ENCODE measurements at places on chromosomes 1 and 21.

DNA sequence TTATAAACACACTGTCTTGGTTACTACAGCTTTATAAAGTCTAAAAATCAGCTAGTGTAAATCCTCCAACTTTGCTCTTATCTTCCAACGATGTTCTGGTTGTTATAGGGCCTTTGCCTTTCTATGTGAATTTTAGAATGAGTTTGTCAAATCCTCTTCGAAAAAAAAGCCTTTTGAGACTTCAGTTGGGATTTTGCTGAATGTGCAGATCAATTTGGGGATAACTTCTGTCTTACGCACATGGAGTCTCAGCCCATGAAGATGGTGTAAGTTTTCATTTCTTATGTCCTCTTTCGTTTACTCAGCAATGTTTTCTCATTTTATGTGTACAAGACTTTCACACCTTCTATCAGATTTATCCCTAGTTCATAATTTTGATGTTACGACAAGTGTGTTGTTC, 64.8 kb upstream of the ADARB1 start:
- DNase-seq, result no peak

- DNase-seq, result no peak
These were observed 318.3 kb downstream of the MATN1 start for GRCh38 chr1:30405081-30405480.

- DNase-seq, result no peak
These were observed 2.9 kb downstream of the NECTIN4 start for GRCh38 chr1:161086457-161086856.

DNA sequence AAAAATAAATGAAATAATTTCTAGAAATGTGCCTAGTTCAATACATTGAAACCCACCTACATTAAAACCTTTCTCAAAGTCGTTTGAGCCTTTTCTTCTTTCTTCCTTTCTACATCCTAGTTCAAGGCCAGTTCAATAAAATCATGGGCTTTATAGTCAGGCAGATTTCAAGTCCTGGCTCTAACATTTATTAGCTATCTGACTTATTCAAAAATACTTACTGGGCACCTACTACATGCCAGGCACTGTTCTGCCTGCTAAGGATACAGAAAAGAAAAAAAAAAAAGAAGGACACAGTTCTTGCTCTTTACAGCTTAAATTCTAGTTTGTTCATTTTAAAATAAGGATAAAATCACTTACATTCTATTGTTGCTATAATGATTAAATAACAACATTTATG, 134.2 kb upstream of the FGGY start:
- no peak for DNase-seq

DNA sequence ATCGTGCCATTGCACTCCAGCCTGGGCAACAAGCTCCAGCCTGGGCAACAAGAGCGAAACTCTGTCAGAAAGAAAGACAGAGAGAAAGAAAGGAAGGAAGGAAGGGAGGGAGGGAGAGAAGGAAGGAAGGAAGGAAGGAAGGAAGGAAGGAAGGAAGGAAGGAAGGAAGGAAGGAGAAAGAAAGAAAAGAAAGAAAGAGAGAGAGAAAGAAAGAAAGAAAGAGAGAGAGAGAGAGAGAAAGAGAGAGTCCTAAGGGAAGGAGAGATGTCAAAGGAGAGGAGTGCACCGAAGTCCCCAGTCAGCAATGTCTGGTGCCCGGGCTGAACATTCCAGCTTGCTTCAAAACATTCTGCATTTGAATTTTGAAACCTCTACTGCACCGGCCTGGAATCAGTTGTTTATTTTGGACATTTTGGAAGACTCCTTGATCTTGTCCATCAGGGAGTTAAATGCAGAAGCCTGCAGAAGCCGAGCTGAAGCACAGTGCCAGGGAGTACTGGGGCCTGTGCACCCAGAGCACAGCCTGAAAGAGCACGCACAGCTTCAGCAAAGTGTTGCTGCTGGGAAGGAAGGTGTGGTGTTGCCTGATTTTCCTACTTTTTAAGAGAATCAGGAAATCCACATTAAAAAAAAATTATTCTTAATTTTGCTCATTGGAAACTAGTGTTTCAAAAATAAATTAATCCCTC, 3.7 kb upstream of the IGSF3 start:
- no peak for DNase-seq

DNA sequence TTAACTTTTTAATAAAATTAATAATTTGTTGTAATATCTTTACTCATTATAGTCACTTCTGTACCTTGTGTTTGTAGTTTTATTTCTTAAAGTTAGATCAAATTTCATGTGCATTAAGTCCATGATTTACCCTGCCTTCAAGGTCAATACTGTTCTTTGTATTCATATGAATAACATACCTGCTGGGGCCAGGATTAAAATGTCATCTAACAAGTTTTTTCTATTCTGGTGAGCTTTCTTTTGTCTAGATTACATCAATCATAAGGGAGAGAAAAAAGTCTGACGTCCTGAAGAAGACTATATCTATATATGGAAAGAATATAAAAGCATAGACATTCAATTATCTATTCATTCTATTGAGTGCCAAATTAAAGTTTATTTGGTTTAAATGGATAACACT, 232.6 kb downstream of the COL11A1 start:
- DNase-seq, result no peak

DNA sequence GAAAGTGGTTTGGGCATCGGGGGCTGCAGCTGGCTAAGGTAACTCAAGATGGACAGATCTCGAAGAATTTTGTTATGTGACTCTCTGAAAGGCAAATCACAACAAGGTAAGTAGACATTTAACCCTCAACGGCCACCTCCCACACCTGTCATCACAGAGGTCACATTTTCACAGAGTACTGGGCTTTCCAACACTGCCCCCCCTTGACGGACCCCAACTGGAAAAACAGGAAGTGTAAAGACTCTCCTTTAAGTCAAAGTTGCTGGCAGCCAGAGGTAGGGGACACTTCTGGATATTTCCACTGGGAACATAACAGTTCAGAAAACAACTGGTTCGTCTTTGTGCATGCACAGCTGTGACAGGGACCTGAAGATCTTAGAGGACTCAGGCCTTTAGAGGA, 22.3 kb downstream of the NOL9 start:
- DNase-seq, result no peak

DNA sequence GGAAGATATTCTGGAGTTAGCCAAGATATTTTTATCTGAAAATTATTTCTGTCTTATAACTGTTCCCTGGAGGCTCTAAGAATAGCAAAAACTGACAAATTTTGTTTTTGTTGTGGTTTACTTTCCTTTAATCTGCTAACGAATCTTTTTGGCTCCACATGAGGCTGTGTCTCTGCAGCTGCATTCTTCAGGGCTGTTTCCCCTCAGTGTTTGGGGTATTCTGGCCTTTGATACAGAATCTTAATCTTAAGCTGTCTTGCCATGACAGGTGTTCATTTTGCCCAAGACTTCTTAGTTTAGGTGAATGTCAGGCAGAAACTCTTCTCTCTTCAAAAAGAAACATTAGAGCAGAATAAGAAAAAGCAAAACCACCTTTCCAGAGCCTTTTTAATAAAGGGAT, 83.8 kb downstream of the GABPA start:
- DNase-seq, result no peak

GRCh38 chr21:39588884-39589283, 23.9 kb upstream of the B3GALT5 start:
- no peak for DNase-seq

- no peak for DNase-seq
These were observed at the start of gene ACTN2 for GRCh38 chr1:236685917-236686814. TSS of gene ACTN2 (plus strand) at chr1:236686499. CDS start at chr1:236686674, 175 bp downstream.

GRCh38 chr1:77652268-77652667, 30.2 kb downstream of the ZZZ3 start:
- no peak for DNase-seq

DNA sequence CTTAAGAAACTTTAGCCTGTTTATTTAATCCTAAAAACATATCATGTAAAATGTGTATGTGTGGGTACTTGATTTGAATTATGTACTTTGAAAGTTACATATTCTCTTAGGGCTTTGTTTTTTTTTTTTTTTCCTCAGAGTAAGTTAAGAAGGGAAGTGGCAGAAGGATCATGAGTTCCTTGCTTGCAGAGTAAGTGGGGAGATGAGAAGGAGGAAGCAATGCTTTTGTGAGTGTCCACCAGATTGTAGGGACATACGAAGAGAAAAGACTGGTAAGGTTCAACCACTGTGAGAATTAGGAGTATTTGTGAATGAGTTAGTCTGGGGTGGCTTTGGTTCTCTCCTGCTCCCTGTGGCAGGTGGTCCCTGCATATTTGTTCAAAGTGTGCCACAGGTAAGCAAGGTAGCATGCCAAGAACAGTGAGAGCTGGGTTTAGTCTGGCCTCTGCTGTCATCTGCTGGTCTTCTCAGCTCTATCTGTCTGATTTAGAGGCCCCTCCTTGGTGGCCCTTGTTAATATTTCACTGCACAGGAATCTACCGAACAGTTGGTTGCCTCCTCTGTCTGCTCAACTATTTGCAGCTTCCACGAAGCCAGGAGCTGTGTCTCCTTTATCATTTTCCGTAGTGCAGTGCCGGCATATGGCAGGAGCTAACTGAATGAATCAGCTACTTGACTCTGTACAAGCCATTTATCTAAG, 9.5 kb downstream of the DNM3 start:
- no peak for DNase-seq

DNA sequence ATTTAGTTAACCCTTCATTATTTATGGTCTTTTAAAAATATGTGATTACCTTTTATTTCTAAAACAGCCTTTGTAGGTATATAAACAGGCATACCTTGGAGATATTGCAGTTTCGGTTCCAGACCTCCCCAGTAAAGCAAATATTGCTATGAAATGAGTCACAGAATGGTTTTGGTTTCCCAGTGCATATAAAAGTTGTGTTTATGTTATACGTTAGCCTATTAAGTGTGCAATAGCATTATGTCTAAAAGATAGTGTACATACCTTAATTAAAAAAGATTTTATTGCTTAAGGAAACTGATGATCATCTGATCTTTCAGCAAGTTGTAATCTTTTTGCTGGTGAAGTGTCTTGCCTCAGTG, 44.1 kb downstream of the XCL2 start:
- no peak for DNase-seq

GRCh38 chr1:199394856-199395255, 632.7 kb upstream of the NR5A2 start:
- DNase-seq, result no peak

DNA sequence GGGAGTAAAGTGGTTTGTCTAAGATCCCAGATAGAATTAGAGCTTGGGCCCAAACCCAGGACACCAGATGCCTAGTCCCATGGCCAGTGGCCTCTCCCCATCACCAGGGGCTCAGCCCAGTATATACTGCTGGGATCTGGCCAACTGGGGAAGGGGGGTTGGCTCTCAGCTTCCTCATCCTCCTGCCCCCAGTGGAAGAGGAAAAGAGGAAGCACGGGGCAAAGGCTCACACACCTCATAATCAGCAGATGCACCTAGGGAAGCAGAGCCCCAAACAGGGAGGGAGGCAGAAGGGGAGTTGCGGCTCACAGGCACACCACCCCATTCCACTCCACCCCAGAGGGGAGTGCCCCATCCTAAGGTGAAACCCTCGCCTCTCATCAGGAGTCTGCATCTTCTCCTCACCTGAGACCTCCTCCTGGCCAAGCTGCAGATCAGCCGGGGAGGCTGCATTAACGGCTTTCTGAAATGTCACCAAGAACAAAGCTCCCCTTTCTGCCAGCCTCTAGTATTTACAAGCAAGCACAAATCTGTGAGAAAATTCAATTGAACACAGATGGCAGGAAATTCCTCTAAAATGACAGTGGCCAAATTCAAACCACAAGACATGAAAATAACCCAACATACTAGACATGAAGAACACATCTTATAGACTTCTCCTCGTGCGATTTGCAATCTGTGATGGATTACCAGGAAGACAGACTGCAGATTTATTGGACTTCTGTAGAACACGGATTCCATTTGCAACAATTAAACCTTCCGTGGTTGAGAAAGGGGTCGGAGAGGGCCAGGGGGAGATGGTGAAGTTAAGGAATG, 82.8 kb downstream of the GLIS1 start:
- no peak for DNase-seq

GRCh38 chr1:41739061-41739955, 179.4 kb downstream of the HIVEP3 start:
- DNase-seq, result no peak

- DNase-seq, result no peak
These were observed 263.1 kb upstream of the CHRM3 start for GRCh38 chr1:239123260-239123659.

DNA sequence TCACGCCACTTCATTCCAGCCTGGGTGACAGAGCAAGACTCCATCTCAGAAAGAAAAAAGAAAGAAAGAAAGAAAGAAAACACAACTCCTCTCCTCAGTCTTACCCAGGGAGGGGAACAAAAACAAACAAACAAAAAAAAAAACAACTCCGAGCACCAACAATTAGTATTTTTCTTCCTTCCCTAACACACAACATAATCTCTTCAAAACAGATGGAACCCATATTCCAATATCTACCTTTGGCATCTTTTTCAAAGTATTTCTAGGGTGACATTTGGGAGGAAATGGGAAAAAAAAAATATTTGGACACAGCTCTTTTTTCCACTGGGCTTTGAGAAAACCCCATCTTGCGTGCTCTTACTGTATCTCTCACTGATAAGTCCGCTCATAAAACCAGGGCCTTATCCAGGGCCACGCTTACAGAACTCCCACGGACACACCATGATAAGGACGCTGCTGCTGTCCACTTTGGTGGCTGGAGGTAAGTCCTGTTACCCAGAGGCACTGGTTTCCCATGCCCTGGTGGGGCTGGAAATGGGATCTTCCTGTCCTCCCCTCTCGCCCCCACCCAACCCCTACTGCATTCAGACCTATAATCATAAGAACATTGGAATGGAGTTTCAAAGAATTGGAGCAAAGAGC, at the start of gene CELA2A:
TSS of gene CELA2A (plus strand) at position 420 of the 642 bp plus-strand sequence. CDS start at position 442, 22 bp downstream.
- DNase-seq, result no peak

DNA sequence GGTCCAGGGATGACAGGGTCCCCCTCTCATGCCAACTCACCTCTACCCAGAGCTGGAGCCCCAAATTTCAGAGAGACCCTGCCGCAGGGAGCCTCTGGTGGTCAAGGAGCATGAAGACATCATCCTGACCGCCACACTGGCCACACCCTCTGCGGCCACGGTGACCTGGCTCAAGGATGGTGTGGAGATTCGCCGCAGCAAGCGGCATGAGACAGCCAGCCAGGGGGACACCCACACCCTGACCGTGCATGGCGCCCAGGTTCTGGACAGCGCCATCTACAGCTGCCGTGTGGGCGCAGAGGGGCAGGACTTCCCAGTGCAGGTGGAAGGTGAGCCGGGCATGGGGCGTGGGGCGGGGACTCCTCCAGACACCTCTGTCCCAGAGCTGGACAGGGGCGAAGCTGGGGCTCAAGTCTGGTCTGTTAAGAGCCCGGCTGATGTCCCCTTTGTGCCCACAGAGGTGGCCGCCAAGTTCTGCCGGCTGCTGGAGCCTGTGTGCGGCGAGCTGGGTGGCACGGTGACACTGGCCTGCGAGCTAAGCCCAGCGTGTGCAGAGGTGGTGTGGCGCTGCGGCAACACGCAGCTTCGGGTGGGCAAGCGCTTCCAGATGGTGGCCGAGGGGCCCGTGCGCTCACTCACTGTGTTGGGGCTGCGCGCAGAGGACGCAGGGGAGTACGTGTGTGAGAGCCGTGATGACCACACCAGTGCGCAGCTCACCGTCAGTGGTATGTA, 66.0 kb downstream of the OBSCN start:
- no peak for DNase-seq

GRCh38 chr1:154794608-154795007, 75.5 kb downstream of the KCNN3 start:
- DNase-seq, result no peak
